ENCODE measurements at places on chromosomes 6 and 20.

DNA sequence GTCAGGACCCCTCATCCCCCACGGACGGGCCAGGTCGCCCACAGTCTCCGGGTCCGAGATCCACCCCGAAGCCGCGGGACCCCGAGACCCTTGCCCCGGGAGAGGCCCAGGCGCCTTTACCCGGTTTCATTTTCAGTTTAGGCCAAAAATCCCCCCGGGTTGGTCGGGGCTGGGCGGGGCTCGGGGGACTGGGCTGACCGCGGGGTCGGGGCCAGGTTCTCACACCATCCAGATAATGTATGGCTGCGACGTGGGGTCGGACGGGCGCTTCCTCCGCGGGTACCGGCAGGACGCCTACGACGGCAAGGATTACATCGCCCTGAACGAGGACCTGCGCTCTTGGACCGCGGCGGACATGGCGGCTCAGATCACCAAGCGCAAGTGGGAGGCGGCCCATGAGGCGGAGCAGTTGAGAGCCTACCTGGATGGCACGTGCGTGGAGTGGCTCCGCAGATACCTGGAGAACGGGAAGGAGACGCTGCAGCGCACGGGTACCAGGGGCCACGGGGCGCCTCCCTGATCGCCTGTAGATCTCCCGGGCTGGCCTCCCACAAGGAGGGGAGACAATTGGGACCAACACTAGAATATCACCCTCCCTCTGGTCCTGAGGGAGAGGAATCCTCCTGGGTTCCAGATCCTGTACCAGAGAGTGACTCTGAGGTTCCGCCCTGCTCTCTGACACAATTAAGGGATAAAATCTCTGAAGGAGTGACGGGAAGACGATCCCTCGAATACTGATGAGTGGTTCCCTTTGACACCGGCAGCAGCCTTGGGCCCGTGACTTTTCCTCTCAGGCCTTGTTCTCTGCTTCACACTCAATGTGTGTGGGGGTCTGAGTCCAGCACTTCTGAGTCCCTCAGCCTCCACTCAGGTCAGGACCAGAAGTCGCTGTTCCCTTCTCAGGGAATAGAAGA lies 978 bp downstream of the HLA-A start:
- DNase-seq, result no peak

GRCh38 chr20:33838035-33838864 lies 27.1 kb downstream of the CHMP4B start:
- DNase-seq, result no peak

DNA sequence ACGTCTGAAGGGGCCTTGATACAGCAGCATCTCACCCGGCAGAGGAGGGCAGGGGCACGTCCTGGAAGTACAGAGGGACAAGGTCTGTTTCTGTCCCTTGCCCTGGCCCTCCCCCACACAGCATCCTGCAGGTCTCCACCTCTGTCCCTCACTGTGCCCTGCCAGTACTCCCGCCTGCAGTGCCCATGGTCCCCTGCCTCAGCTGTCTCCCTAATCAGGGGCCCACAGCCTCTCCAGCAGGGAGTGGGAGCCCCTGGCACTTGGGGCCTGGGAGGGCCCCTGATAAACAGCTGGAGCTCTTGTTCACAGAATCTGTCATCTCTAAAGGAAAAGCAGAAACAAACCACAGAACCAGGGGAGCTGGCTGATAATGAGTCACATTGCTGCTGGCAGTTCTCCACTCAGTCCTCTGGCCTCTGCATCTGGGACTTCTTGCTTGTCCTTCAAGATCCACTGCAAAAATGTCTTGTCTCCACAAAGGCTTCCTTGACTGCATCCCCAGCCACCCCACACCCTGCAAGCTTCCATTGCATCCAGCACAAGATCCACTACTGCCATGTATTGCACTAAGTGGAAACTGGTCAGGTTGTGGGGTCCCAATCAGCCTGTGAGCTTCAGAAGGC lies 33.2 kb upstream of the TAF8 start:
- no peak for DNase-seq

- no peak for DNase-seq
Observed at GRCh38 chr20:35360033-35360432, 51.7 kb downstream of the UQCC1 start.

DNA sequence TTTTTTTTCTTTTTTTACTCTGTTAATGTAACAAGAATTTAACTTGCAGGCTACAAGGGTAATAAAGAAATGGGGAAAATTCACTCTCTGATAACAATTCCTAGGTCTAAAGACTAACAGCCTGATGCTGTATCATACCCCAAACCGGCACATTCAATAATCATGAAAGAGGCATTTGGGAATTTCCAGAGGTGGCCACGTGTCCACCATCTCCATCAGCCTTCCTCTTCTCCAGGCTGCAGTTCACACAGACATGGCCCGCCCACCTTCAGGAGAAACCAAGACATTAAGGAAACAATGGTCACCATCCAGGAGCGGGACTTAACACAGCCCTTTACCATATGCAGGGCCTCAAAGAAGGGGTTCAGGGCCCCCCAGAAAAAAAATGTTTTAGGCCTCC lies 44.8 kb downstream of the PDE10A start:
- no peak for DNase-seq

DNA sequence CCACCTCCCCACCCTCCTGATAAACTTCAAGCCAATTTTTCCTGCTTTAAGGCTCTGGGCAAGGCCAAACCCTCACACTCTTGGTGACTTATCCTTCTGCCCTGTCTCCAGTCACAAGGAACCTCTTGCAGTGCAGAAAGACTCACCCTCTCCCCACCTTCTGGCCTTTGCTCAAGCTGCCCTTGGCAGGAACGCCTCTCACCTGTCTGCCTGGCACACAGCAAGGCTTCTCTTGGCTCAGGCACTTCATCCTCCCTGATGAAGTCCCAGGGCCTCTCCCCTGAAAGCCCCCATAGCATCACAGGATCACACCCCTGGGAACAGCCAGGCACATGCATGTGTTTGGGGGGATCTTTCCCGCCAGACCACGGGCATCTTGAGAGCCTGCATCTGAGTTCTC lies 68.8 kb upstream of the NNAT start:
- DNase-seq, result no peak

DNA sequence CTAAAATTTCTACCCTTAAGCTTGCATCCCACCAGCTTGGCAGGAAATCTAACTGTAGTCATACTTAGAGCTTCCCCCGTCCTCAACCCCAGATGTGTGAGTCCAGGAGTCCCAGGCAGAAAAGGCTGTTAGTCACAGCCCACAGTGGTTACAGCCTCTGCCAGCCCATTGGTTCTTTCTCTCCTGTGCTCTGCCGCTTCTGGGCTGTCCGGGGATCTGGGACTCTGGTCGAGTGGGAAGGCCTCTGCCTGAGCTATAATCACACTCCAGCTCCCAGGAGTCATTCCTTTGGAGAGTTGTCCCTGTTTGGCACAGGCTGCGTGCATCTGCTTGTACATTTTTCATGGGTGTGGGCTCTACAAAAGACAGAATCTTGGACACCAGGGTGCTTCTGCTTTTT lies 45.6 kb upstream of the FYN start:
- no peak for DNase-seq

DNA sequence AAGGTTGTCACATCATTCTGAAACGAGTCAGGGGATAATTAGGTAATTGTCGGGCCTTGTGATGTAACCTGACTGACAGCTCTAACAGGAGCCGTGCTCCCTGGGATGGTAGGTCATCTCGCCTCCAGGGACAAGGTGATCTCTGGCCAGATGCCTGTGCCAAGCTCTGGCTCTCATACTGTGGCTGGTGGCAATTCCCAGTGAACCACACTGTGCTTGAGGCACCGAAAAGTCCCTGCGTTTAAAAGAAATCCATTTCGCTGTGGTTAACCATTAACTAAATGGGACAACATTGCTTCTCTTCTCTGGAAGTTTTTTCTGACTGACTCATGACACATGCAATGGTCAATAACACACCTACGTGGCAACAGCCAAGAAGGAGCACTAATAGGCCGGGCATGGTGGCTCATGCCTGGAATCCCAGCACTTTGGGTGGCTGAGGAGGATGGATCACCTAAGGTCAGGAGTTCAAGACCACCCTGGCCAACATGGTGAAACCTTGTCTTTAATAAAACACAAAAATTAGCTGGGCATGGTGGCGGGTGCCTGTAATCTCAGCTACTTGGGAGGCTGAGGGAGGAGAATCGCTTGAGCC lies 669.2 kb downstream of the PRKN start:
- no peak for DNase-seq

DNA sequence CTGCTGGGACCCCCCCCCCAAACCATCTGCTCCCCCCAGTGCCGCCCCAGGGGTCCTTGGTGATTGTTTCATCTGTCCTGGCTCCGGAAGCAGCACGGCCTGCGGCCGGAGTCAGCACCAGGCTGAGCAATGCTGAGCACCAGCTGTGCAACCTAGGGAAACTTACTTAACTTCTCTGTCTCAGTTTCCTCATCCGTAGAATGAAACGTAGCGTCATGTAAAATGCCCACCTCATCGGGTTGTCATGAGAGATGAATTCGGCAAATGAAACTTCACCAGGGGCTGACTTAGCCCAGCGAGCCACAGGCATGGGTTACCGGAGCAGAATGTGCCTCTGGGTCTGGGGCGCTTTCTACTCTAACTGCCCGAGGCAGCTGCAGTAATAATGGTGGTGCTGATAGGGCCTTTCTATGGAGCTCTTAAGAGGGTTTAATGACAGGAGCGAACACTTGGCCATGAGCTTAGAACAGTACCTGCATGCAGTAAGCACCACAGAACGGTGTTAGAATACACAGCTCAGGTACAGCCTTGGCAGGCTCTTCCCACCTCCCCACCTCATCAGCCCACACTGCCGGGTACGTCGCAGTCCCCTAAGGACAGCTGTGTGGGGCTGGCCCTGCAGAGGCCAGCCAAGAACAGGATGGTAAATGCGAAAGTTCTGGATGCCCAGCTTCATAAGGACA lies 1.7 kb downstream of the THBS2 start:
- no peak for DNase-seq

DNA sequence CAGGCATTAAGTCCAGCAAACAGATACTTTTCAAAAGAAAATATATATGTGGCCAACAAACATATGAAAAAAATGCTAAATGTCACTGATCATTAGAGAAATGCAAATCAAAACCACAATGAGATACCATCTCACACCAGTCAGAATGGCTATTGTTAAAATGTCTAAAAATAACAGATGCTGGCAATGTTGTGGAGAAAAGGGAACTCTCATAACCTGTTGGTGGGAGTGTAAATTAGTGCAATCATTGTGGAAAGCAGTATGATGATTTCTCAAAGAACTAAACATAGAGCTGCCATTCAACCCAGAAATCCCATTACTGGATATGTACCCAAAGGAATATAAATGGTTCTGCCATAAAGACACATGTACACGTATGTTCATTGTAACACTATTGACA lies 20.6 kb downstream of the KCNQ5 start:
- no peak for DNase-seq

- DNase-seq, result no peak
Observed at GRCh38 chr6:91523511-91523910, 936.6 kb upstream of the MAP3K7 start.

DNA sequence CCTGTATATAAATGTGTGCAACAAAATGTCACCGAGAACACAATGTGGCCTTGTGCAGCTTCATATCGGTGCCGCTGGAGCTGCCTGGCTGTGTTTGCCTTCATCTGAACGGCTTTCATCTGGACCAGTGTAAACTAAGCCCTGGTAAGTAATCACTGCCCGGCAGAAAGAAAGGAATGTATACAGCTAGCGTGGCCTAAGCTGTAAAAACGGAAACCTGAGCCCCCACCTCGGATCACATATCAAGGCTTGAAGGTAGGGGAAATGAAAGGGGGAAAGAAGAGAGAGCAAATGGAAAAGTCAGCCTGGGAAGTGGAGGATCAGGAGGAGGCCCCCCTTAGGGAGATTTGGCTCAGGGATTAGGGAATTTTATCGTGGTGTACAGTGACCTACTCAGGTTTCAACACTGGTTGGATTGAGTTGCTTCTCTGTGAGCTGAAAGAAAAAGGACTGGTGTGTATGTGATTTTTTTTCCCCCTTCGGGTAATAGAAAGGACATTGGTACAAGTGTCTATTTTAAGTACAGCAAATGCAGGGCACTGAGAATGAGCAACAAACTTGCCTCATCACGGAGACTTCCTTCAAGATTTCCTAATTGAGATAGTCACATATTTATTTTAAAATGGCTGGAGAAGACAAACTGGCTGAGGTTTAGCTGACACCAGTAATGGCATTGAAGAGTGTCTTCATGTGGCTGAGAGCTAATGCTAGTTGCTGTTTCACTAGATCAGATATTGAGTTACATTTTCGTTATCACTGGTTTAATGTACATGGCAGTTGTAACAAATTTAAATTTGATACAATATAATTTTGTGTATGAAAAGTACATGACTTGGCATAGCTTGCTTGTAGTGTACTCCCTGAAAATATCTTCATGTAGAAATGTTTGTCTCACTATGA lies 3.5 kb downstream of the SOBP start:
- DNase-seq, result no peak

DNA sequence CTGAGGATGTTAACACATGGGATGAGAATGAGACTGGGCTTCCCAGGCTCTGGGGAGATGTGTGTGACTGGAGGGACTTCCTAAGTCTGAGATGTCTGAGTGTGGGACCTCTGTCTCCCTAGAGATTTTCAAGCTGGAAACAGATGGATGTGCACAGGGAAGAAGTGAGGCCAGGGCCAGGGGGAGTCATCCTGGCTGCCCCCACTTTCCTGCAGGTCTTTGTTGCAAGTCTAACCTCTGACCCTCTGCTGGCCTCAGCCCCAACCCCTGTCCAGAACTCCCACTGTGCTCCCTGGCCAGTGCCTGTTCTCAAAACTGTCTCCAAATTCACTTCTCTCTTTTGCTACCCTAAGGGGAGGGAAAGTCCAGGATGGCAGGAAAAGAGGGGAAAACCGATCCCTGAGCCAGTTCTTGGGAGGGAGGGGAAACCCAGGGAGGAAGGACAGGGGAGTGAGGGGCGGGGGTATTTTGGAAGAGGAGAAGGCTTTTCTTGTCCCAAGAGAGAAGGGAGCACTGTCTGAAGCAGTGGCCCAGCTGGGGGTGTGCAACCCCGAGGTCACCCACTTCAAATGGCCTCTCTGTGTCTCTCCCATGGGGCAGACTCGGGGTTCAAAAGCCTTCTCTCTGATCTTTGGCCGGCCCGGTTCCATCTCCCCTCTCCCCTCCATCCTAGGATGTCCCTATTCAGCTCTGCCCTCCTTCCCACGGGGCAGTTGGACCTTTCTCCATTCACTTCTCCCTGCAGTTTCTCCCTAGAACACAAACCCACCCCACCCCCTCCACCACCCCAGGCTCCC lies 3.1 kb downstream of the PPP1R18 start:
- DNase-seq, result no peak

DNA sequence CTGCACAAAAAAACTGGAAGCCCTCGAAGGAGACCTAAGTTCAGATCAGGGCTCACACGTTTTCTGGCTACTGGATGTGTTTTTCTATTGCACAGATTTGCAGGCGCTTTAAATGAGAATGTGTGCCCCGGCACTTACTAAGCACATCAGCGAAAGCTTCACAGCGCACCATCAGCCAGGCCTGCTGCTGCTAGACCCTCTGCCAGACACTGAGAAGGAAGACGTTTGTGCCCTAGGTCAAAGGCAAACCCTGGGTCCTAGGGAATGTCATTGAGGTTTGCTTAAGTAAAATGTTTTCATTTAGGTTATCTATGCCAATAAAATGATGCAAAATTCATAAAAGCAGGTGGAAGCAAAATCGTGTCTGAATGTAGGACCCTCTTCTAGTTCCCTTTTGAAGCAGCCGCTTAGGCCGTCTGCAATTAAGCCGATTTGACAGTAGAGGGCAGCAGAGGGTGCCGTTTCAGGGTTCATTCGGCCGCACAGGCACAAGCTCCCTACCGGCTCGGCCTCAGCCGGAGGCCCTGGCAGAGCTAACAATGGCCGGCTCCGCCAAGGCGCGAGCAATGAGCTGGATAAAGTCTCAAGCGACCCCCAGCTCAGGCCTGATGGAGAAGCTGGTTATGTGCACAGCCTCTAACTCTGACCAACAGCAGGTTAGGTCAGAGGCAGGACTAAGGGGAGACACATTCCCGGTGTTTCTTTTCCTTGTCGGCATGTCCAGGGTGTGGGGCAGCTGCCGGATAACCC lies 107.2 kb upstream of the FOXA2 start:
- DNase-seq, result peak; percentile 14

Measured in activated CD4-positive, alpha-beta T cell treated with anti-CD3 and anti-CD28 coated beads for 1 hour (primary cell).